ENCODE measurements at places on chromosomes 4 and X.

DNA sequence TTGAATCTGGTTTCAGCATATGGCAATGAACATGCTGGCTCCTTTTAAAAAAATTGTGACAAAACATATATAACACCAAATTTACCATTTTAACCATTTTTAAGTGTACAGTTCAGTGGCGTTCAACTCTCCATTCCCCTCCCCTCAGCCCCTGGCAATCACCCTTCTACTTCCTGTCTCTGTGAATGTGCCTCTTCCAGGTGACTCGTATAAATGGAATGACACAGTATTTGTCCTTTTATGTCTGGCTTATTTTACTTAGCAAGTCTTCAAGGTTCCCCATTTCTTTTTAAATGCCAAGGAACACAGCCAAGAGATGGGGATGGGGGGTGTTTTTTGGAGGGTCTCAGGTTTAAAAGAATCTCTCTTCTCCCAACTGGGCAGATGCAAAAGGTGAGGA is 35.4 kb upstream of the BCLAF3 start:
- DNase-seq = no peak

DNA sequence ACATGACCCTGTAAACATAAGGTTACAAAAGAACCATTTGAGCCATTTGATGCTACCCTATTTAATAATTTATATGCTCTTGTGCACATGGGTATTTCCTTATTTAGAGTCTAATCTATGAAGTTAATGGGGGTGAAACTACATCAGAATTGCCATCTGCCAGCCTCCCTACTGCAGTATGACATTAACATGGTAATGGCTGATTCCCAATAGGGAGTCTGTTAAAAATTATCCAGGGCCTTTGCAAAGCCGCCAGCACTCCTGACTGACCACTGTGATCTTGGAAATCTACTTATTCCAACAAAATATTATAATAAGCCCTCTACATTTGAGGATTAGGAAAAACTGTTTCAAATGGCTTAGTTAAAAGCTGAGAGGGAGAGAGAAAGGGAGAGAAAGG is 153.7 kb downstream of the CLCN4 start:
- DNase-seq = no peak

GRCh38 chr4:133130171-133130570 is 18.9 kb upstream of the PCDH10 start:
- no peak for DNase-seq

GRCh38 chrX:68433155-68433980 is at the start of gene OPHN1:
Gene OPHN1 (minus strand): TSS chrX:68433495. CDS start chrX:68433020, 475 bp downstream.
- DNase-seq = no peak

GRCh38 chrX:148933881-148934280 is 433.5 kb downstream of the AFF2 start:
- no peak for DNase-seq

GRCh38 chr4:126564283-126564854 is 1068.4 kb upstream of the INTU start:
- no peak for DNase-seq

GRCh38 chr4:136112116-136112515 is 1420.2 kb downstream of the PCDH18 start:
- DNase-seq = no peak

DNA sequence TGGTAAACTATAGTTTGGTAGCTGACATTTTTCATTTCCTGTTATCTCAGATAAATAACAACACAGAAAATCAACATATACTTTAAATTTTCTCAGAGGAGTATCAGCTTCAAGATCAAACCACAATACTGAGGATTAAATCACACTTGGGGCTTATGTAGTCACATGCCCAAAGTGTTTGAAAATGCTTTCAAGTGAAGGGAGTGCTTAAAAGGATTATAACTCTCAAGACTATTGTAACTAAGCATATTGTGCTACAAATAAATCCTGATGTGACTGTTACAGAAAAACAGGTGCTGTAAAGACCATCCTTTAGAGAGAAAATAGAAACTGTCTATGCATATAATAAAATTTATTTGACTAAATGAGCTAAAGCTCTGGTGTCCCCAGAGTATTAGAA is 887.6 kb downstream of the ADGRL3 start:
- DNase-seq = no peak

DNA sequence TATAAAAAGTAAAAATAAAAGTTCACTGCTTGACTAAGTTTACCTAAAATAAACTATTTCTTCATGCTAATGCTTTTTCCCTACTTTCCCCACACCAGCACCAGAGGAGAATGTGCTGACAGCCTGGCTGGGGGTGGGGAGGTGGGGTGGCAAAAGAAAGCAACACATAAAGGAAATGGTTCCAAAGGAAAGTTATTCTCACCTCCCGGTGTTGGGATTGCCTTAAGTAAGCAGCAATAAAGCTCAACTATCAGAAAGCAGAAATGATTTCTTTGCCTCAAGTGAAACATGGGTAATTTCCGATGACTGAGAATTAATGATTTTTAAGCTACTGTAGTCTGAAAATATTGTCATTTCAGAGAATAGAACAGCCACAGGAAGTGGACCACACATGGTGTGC is 84.5 kb upstream of the DKK2 start:
- DNase-seq = no peak

- no peak for DNase-seq
Measured at GRCh38 chrX:135625995-135626394, 87.4 kb upstream of the CT45A1 start.

GRCh38 chrX:19689170-19689779 is 174.0 kb upstream of the MAP3K15 start:
- no peak for DNase-seq

DNA sequence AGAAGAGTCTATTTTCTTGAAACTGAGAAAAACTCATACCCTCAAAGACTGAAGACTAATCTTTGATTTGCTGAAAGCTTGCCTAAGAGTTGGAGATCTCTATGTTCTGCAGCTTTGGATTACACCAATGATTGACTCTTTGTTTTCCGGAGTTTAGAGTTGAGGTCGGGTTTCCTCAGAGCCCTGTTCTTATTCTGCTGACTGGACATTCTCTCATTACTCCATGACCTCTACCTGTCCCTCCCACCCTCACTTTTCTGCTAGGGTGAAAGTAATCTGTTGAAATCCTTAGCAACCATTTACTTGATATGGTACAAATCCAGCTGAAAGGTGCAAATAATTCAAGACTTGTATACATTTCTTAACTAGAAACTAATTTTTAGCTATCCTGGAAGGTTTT is 421.5 kb upstream of the FRG1 start:
- DNase-seq = no peak

DNA sequence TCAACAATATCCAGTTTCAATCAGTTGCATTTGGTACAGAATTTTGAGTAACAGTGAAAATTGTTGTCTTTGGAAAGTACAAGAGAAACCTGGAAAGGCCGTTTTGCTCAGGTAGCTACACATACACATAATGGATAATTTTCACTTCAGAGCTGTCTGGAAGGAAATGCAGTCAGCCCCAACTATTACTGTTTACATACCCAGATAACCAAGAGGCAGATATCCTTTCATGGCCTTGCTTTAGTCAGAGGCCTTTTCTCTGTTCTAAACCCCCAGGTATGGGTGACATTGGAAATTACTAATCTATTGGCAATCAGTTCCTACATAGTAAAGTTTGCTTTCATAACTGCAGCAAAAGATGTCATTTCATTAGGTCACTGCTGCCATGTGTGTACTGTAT is 244.9 kb upstream of the EMCN start:
- no peak for DNase-seq

GRCh38 chr4:106316773-106317409 is 541 bp downstream of the AIMP1 start:
- DNase-seq = no peak

- DNase-seq = no peak
Measured at GRCh38 chrX:125826080-125826479, 340.0 kb downstream of the DCAF12L2 start.

DNA sequence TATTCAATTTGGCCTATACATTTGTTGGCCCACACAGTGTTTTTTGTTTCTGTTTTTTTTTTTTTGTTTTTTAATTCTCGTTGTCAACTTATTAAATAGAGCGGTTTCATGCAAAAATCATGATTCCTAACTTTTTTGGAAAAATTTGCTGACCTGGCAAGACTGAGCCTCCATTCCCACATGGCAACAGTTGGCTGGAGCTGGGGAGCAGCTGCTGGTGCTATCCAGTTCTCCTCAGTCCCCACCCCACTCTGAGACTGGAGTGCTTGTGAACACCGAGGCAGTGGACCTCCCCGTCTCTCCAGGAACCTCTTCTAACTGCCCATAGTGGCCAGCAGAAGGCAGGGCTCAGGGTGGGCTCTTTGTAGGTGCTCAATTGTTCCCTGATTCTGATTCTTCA is 95.7 kb upstream of the OTUD4 start:
- DNase-seq = no peak

DNA sequence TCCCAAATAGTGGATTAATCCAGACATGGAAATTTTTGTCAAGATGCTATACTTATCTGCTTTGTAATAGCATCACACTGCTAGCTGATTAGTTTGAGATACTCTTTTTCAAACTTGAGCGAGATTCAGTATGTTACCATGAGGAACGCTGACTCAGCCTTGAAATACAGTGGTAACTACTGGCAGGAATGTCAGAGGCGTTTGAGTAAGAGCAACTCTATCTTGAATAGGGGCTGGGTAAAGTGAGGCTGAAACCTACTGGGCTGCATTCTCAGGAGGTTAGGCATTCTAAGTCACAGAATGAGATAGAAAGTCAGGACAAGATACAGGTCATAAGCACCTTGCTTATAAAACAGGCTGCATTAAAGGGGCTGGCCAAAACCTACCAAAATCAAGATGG is 2519.6 kb downstream of the ARAP2 start:
- no peak for DNase-seq

DNA sequence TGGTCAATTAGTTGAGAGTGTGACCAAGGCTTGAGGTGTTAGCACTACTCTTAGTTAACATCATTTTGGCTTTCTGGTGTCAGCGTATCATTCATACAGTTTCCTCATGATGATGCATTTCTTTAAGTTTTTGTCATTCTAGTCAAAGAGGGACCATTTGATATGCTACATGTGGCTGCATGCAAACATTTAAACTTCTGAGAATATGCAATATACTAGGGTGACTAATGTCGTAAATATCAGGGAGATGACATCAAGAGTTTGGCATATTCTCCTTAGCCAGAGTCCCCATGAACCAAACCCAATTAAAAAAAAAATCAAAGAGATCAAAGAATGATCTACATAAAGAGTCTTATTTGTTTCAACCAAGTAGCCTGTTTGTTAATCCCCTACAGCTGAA is 537.4 kb upstream of the PCDH7 start:
- no peak for DNase-seq

DNA sequence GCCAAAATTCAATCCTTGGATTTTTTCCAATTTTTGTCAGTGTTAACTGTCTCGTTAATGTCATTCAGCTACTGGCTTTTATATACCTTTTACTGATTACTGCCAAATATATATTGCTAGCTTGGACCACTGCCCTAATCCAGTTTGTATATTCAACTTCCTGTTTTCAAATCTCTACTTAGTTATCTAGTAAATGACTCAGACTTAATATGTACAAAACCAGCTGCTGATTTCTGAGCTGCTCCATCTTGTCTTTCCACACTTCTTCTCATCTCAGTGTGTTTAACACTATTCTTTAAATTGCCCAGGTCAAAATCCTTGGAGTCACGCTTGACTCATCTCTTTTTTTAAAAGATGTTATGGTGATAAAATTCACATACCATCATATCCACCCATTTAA is 1196.7 kb downstream of the RAPGEF2 start:
- DNase-seq = no peak

DNA sequence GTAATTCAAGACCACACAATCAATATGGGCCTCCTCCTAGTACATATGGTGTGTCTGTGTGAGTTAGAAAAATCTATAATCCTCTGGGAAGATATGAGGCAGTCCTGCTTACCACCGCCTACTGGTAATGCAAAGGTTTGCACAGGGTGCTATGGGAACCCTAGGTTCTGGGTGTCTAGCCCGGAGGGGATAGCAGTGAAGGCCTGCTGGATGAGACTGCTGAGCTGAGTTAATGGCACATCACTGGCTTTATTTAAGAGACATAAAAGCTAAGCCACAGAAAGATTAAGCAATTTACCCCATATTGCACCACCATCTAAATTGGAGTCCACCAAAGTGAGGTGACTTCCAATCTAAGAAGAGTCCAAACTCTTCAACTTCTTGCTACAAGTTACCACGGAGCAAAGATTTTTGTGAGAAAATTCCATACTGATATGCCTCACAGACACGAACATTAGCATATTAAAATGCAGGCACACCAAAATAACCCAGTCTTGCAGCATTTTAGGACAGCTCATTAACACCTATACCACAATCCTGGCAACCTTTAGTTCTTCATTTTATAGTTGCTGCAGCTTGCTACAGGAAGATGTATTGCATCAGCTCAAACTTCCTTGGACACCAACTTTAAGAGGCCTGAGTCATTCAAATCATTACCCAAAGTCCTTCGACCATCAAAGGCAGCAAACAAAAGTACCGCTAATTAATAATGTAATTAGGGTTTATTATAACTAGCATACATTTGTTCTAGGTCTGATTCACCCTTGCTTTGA is 13.7 kb downstream of the DGKK start:
- no peak for DNase-seq

- DNase-seq = no peak
Measured at GRCh38 chr4:123386609-123387008, 10.0 kb upstream of the SPRY1 start.

DNA sequence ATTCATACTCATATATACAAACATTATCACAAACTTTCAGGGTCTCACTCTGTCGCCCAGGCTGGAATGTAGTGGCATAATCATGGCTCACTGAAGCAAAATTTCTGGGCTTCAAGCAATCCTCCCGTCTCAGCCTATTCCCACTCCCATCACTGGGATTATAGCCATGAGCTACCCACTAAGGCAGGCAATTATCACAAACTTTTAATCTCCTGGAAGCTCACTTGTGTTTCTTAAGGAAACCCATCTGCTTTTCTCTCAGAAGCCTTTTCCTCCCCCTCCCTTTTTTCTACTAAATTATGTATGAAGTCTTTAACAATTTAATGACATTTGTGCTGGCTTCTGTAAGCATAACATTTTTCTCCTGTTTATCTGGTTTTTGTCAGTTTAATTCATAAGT is 170.5 kb downstream of the AREG start:
- no peak for DNase-seq

- no peak for DNase-seq
Measured at GRCh38 chrX:41391606-41392005, 55.5 kb upstream of the NYX start.

GRCh38 chr4:17096692-17097091 is 198.2 kb upstream of the LDB2 start:
- DNase-seq = no peak

Measured in activated T-helper 1 cell treated with Interleukin-2 at 50 U/mL for 16 hours (primary cell).